ENCODE measurements at places on chromosomes 7 and 10. TPM values are rescaled to one million over a fixed set of nuclear protein-coding genes. Genes with fewer than 3 reads are reported as not detected.
A peak's percentile ranks its signal among the peaks of the same experiment; 100 is the strongest.

GRCh38 chr10:92627845-92628480, 35.0 kb downstream of the KIF11 start:
- no peaks in the 10 kb centered on the region for H3K4me1 ChIP-seq
- H3K27ac ChIP-seq: no peak overlapping the region
- no peak for DNase-seq
- no peaks in the 10 kb centered on the region for H3K36me3 ChIP-seq
- H3K27me3 ChIP-seq: no peaks in the 10 kb centered on the region

DNA sequence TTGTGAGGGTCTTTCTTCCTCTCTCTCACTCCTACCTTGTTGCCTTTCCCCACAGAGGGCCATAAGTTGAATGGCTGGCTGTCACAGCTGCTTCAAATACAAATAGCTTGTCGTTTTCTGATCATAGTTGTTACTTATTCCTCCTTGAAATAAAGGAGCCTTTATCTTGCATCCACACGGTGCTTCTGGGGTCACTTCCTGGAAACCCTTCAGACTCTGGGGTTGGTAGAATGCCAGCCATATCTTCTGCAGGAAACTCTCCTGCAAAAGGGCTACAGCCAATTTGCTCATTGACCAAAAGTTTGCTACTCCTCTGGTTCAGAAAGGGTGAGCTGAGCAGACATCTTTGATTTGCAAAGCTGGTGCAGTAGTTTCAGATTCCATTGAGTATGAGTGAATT, 70.4 kb downstream of the FAM185A start:
- no peak overlapping the region for H3K27ac ChIP-seq
- H3K4me3 ChIP-seq: no peak overlapping the region
- H3K4me1 ChIP-seq: no peaks in the 10 kb centered on the region
- DNase-seq: no peak

- no peak overlapping the region for H3K27ac ChIP-seq
- H3K27me3 ChIP-seq: no peaks in the 10 kb centered on the region
- peak; percentile 23 for DNase-seq
- H3K4me3 ChIP-seq: no peak overlapping the region
- no peaks in the 10 kb centered on the region for H3K4me1 ChIP-seq
Observed at GRCh38 chr10:28241741-28242399, 61.0 kb downstream of the MPP7 start.

DNA sequence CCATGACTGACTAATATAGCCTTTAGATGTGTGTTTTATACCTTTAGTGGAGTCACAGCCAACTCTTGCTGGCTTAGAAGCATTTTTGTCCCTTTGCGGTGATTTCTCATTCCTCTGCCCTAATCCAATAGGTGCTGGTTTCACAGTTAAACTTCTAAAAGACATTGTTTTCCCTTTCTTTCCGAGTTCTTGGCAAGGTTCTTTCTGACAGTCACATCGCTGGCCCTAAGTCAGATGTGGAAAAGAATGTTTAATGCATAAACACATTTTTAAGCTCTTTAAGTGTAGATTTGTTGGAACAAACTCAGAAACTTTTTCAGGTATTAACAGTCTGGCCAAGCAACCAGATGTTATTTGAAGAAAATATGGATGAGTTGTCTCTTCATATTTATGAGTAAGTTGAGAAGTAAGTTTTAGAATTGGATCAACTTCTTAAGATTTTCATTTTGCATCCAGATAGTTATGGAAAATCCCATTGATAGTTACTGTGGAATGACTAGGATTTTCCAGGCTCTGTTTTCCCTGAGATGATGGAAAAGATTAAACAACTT, 4.1 kb downstream of the EPDR1 start:
- no peak overlapping the region for H3K4me3 ChIP-seq
- no peaks in the 10 kb centered on the region for H3K4me1 ChIP-seq
- peak; percentile 27 for DNase-seq
- no peaks in the 10 kb centered on the region for H3K36me3 ChIP-seq
- H3K27ac ChIP-seq: no peak overlapping the region

GRCh38 chr10:71319800-71320392, 837 bp downstream of the SLC29A3 start:
- H3K27me3 ChIP-seq: no peaks in the 10 kb centered on the region
- H3K4me1 ChIP-seq: peaks cover 5% of the 10 kb centered on the region
- H3K4me3 ChIP-seq: no peak overlapping the region
- no peaks in the 10 kb centered on the region for H3K36me3 ChIP-seq
- DNase-seq: no peak

ZNF853 gene
- 5.4 TPM for total RNA-seq

Measured in kidney (tissue), 22 donors.